Thyroid gland (tissue), 4 donors: ENCODE measurements at places on chromosomes 2 and 18.

GRCh38 chr2:128416109-128416785 lies 97.6 kb upstream of the HS6ST1 start:
- DNase-seq: no peak

DNA sequence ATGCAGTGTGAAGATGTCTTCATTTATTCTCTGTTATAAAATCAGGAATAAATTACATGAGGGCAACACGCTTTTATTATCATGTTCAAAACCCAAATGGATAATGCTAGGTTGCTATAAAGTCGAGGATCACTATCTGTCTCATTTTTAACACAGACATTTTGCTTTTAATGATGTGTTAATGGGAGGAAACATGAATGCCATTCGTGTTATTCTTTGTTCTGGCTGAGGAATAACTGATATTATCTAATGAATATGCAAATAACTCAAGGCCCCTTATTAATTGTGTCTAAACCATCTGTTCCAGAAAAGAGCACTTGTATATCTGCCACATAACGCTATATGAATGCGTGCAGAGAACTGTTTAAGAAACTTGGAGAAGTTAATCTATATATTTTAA lies 576.1 kb downstream of the DCDC2C start:
- DNase-seq: no peak

DNA sequence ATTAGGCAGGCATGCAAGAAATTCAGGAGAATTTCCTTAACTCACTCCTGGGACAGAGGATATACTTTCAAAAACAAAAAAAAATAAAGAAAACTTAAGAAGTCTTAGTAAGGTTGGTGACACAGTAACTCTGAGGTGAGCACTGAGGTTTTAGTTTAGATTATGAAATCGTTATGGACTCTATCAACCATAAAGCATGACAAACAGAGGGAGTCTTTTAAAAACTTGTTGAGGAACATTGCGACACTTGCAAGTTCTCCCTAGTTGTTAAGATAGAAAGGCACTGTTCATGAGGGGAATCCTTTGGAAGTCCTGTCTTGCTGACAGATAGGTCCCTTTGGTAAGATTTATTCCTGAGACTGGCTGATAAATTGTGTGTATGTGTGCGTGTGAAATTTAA lies 194.3 kb upstream of the ERBB4 start:
- no peak for DNase-seq

DNA sequence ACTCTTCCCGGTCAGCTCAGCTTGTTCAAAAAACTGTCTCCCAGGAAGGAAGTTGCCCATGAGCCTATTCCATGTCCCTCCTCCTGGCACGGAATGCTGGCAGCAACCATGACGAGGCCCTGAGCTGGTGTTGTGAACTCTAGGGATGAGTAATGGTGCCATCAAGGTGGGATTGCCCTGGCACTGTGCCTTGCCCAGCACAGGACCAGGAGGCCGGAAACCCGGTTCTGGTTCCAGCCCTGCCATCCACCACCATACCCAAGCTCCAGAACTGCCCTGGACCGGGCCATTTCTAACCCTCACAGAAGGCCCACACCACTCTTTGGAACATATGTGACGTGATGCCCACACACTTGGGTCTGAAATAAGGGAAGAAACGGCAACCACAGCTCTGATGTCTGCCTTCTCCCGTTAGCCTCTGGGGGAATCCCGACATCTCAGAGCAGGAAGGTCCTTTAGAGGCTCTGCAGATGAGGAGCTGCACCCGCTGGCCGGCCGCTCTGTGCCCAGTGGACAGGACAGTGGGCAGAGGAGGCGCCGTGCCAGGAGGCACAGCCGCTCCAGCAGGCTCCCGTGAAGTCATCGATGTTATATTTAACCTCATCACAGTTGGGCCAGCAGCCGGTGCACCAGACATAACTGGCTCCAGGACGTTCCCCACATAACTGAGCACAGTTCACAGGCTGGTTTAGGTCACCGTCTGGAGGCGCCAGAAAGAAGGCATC lies 462.1 kb upstream of the ID2 start:
- DNase-seq: no peak

GRCh38 chr18:59282341-59282740 lies 9.1 kb upstream of the RAX start:
- DNase-seq: no peak

DNA sequence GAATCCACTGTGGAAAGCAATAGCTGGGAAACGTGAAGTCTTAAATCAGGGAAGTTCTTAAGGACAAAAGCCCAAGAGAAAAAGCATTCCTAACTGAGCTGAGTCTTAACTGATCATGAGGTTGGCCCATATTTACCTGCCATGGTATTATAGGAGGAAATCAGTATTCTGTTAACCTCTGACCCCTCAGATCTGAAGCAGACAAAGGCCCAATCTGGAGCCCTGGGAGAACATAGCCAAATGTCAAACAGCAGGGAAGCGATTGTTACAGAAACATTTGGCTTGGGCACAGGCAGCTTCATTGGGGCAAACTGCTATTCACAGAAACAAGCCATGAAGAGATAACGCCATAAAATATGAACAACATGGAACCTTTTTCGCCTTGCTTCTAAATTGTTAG lies 18.8 kb downstream of the EPHA4 start:
- DNase-seq: no peak

DNA sequence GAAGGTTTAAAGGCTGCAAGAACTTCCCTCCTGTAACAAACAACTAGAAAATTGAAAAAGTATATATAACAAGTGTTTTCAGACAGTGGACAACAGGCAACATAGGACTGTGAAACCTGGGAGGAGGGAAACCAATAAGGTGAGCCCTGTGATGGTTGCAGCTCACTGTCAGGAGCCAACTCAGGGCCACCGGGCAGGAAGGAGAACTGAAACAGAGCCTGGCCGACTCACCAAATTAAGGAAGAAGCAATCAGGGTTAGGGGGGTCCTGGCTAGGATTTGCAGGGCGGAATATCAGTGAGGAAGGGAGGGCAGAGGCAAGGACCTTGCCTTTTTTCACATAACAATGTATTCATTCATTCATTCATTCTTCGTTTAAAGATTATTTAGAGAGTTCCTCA lies 21.8 kb upstream of the CNRIP1 start:
- DNase-seq: no peak

DNA sequence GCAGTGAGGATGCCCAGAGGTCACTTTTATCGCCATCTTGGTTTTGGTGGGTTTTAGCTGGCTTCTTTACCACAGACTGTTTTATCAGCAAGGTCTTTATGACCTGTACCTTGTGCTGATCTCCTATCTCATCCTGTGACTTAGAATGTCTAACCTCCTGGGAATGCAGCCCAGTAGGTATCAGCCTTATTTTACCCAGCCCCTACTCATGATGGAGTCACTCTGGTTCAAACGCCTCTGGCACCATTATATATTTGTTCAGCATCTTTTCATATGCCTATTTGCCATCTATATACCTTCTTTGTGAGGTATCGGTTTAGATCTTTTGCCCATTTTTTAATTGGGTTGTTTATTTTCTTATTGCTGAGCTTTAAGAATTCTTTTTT lies 7.2 kb upstream of the CCNT2 start:
- no peak for DNase-seq

DNA sequence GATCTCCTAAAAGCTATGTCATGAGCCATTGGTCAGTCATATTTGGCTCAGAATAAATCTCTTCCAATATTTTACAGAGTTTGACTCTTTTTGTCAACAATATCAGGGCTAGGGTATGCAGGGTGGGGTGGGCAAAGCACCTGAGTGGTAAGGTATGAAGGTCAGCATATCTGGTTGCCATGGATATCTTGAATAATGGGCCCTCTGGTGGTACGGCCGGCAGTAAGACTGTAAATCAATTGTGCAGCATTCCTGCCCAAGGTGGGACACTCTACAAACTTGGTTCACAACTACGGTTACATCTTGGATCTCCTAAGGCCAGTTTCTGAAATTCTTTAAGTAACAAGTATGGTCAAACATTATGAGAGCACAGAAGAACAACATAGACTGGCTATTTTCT lies 119.6 kb downstream of the SPOPL start:
- DNase-seq: no peak

DNA sequence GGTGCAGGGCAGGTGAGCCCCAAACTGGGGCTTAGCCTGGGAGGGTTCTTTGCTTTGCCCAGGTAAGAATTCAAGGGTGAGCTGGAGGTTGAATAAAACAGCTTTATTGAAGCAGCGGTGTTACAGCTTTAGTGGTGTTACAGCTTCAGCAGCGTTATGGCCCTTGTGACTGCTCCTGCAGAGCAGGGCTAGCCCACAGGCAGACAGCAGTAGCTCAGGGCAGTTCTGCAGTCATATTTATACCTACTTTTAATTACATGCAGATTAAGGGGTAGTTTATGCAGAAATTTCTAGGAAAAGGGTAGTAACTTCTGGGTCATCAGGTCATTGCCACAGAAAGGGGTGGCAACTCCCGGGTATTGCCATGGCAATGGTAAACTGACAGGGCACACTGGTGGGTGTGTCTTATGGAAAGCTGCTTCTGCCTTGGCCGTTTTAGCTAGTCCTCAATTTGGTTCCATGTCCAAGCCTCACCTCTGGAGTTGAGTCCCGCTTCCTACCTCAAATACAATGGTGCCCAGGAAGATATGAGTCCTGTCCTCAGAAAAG lies 78.2 kb downstream of the THNSL2 start:
- DNase-seq: no peak

DNA sequence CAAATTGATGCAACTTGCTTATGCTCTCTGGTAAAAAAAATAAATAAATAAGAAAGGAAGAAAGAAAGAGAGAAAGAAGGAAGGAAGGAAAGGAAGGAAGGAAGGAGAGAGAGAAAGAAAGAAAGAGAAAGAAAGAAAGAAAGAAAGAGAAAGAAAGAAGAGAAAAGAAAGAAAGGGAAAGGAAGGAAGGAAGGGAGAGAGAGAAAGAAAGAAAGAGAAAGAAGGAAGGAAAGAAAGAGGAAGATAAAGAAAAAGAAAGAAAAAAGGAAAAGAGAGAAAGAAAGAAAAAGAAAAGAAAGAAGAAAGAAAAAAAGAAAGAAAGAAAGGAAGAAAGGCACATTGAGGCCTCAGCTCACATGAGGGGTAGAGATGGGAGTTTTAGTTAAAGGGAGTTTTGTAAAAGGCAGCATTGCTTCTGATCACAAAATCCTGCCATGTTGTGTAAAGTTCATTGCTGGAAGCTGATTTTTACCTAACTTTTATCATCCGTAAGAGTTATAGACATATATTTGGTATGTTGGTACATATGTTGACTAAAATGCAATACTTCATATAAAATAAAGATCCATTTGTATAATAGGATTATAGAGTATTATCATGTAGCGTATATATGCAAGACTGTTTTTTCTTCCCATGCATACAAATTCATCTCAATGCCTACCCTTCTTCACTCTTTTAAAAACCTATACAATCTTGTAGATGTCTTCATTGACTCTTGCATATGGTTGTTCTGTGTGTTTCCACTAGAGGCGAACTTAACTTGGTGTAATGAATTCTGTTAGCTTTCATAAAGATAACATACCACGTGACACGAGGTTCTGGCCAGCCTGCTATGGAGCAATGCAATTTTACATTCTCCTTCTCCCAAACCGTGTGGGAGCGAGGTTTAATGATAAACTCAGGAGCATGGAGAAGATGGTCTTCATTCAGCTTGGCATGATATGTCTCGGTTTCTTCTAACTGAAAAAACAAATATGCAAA lies 32.8 kb downstream of the MYOM1 start:
- no peak for DNase-seq

GRCh38 chr2:172849519-172850217 lies 114.0 kb downstream of the RAPGEF4 start:
- DNase-seq: no peak

- no peak for DNase-seq
Measured at GRCh38 chr2:71190656-71191569, 36.0 kb downstream of the PAIP2B start.

DNA sequence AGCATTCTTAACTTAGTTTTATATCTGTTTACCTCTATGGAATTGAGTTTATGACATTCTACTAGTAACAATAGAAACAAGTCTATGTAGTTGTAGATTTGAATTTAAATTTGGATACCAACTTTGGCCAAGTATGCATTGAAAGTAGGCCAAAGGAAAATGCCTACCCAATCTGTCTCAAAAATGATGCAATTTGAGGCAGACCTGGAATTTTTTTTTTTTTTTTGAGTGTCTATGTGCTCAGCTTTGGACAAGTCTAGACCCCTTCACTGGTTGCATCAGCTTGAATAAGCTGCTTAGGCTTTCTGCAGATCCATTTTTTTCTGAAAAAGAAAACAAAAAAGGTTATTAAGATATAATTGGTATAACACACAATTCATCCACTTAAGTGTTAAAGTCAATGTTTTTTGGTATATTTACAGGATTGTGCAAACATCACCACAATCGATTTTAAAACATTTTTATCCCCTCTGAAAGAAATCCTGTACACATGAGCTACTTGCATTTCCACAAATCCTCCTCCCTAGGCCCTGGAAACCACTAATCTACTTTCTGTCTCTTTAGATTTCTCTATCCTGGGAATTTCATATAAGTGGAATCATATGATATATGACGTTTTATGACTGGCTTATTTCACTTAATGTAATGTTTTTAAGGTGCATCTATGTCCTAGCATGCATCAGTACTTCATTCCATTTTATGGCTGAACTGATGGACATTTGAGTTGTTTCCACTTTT lies 185.1 kb upstream of the CCDC68 start:
- no peak for DNase-seq

GRCh38 chr18:2719040-2719439 lies 63.5 kb downstream of the SMCHD1 start:
- no peak for DNase-seq

GRCh38 chr18:13544953-13545352 lies 181.4 kb downstream of the FAM210A start:
- DNase-seq: no peak

DNA sequence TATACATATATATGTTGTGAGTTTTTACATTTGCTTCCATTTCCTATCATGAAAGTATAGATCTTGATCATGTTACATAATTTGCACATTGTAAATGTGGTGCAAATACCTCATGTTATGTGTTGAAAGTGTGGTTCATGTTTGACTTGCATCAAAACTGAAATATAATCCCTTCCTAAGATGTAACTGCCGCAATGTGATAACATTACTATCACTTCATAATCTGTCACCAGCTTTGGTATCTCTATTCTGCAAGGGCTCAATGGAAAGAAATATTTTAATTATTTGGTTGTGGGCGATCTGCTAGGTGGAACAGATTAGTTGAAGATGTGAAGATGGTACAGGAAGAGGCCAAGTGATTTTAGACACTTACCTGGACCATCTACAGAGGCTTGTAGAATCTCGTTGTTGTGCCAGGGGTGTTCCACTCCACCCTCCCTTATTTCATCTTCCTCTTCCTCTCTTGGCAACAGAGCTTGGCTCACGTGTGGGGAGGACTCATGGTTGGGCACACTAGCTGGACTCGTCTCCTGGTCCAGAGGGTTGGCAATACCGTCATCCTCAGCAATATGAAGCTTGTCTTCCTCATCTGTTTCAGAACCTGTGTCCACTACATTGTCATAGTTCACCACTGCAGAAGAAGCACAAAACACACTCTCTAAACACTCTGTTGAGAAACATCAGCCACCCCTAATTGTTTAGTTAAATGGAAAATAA lies 90.4 kb downstream of the ZEB2 start:
- no peak for DNase-seq

DNA sequence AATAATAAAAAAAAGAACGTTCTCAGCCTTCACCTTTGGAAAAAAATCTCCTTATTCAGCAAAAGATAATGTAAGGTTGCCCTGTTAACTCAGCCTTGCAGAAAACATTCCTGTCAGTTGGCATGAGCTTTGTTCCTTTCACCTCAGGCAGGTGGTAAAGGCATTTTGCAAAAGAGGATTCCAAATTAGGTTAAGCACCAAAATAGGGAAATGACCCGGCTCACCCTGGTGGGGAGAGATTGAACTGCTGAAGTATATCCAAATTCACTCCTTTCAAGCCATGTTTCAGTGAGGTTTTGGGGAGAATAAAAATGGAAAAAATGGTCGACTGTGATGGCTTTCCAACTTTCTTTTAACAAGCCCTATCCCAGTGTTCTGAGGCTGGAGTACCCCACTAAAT lies 1988.8 kb upstream of the PIK3C3 start:
- peak; percentile 5 for DNase-seq
